ENCODE measurements at places on chromosomes 2 and 18. TPM values are rescaled to one million over a fixed set of nuclear protein-coding genes. Genes with fewer than 3 reads are reported as not detected.
A peak's percentile ranks its signal among the peaks of the same experiment; 100 is the strongest.

DNA sequence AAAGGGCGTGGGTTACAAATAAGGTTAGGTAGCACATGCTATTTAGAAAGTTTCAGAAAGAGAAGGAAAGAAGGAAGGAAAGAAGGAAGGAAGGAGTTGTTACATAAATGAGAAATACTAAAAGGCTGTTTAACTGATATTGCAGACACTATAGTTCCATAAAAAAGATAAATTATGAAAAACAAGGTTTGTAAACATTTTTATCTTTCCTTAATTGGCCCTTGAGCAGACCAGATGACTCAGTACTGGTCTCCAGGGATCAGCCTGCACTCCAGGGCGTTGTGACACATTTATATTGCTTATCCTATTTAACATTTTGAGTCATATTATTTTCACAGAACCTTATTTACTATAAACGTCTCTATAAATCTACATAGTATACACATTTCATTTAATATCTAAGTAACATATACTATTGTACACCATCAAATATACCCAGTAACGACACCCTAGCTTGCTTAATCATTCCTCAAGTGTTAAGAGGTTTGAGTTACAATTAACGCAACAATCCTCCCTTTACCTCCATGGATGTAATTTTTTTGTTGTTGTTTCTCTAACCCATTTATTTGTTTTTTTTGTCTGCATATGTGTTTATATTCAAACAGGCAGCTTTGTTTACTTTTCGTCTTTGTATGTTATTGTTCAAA, 2.8 kb upstream of the RAB31 start:
- H3K27me3 ChIP-seq, result peaks cover 15% of the 10 kb centered on the region
- DNase-seq, result no peak
- peaks cover 23% of the 10 kb centered on the region for H3K4me1 ChIP-seq
- no peak overlapping the region for H3K27ac ChIP-seq
- no peak overlapping the region for H3K4me3 ChIP-seq

DNA sequence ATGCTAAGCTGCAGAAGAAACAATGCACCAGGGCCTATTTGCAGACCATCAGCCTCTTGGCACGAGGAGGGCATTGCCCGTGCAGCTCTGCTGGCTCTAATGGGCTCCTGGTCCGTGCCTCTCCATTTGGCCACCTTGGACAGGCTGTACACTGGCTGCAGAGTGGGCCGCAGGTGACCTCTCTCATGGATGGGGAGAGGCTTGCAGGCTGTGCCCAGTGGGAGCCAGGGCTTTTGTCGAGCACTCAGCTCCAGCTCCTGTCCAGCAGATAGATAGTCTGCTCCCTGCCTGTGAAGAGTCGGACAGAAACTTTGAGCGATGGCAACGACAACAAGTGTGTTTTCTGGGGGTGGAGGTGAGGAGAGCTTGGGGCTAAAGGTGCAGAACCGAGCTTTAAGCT, 100.9 kb downstream of the MBP start:
- no peaks in the 10 kb centered on the region for H3K36me3 ChIP-seq
- H3K27me3 ChIP-seq, result no peaks in the 10 kb centered on the region
- no peak overlapping the region for H3K27ac ChIP-seq
- no peak for DNase-seq

DNA sequence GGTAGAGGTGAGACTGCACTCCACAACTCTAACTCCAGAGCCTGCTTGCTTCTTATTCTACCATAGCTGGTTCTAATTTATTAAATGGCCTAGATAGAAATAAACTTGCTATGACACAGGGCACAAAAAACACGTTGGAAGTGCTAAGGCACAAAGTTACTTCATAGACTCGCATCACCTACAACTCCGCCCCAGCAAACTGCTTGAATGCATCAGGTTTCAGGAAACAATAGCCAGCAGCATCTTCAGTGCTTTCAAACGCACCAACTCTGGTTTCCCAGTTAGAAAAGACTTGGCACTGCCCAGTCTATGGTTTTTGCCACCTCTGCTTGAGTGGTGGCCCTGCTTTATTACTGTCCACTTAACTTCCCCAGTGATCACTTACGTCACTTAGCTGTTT, 142.6 kb downstream of the RIF1 start:
- H3K4me3 ChIP-seq, result no peak overlapping the region
- no peak overlapping the region for H3K27ac ChIP-seq
- peaks cover 50% of the 10 kb centered on the region for H3K36me3 ChIP-seq

- H3K27me3 ChIP-seq, result no peaks in the 10 kb centered on the region
- no peaks in the 10 kb centered on the region for H3K36me3 ChIP-seq
- H3K4me1 ChIP-seq, result no peaks in the 10 kb centered on the region
- DNase-seq, result no peak
- H3K4me3 ChIP-seq, result no peak overlapping the region
These were observed 8.7 kb upstream of the MTERF4 start for GRCh38 chr2:241110607-241111439.

DNA sequence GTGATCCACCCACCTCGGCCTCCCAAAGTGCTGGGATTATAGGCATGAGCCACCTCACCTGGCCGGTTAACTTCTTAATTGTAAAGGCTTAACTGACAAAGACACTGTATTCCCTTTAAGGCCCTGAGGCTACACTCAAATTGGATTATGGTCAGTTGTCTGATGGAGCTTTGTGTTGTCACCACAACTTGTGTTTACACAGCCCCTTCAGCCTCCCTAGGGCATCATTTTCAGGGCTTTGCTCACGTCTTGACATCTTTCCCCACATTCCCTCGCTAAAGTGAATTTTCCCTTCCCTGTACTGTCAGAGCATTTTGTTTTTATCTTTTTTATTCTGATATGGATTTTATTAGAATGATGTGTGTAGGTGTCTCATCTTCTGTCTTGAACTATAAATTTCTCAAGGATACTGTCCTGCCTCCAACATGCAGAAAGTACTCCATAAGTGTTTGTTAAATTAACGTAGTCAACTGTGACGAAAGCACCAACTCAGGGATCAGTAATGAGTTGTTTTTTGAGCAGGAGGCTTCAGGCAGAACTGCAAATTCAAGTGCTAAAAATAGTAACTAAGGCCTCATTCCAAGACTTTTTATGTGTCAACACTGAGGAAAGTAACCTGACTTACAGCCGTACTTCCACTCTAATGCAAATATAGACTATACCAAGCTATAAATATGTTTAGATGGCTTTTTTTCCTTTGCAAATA, 77.1 kb upstream of the NARS1 start:
- H3K4me1 ChIP-seq, result no peaks in the 10 kb centered on the region
- H3K27ac ChIP-seq, result no peak overlapping the region
- no peak overlapping the region for H3K4me3 ChIP-seq
- peak; percentile 74 for DNase-seq
- no peaks in the 10 kb centered on the region for H3K27me3 ChIP-seq

- no peaks in the 10 kb centered on the region for H3K4me1 ChIP-seq
- H3K27ac ChIP-seq, result no peak overlapping the region
- DNase-seq, result no peak
- H3K27me3 ChIP-seq, result no peaks in the 10 kb centered on the region
These were observed 629.7 kb downstream of the IRS1 start for GRCh38 chr2:226169751-226170581.

- DNase-seq, result peak; percentile 31
- peak overlapping the region; percentile 36 for H3K27ac ChIP-seq
- H3K27me3 ChIP-seq, result no peaks in the 10 kb centered on the region
- H3K4me3 ChIP-seq, result no peak overlapping the region
- H3K36me3 ChIP-seq, result no peaks in the 10 kb centered on the region
- peaks cover 36% of the 10 kb centered on the region for H3K4me1 ChIP-seq
These were observed 76.0 kb upstream of the ZFP36L2 start for GRCh38 chr2:43302182-43302960.

DNA sequence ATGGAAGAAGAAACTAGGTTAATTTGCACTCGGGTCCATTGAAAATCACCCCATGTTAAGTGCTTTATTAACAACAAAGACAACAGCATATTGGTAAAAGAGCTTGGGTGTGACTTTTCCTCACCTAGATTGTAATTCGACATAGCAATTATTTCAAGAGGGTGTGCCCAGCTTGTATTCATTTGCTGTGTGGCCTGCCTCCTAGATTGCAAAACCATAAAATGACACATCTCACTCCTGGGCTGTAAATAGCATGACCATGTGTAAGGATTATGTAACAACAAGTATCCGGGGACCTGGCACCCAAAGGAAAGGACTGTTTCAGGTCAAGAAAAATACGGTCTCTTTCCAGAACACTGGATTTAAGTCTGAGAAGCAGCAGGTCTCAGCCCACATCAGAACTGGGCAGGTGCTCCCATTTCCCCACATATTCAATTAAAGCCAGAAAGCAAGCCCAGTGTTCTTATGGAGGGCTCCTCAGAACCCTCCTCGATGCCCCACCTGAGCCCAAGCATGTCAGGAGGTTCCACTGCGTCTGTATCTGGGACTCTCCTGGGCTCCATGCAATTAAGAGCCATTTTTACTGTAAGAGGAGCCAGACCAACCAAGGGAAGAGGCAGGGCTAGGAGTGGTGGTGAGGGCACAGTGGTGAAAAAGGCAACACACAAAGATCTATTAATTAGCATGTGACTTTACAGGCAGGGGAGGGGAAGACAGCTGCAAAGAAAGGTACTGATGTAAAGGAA, 39.2 kb downstream of the MREG start:
- no peaks in the 10 kb centered on the region for H3K36me3 ChIP-seq
- no peaks in the 10 kb centered on the region for H3K4me1 ChIP-seq
- H3K27me3 ChIP-seq, result no peaks in the 10 kb centered on the region

DNA sequence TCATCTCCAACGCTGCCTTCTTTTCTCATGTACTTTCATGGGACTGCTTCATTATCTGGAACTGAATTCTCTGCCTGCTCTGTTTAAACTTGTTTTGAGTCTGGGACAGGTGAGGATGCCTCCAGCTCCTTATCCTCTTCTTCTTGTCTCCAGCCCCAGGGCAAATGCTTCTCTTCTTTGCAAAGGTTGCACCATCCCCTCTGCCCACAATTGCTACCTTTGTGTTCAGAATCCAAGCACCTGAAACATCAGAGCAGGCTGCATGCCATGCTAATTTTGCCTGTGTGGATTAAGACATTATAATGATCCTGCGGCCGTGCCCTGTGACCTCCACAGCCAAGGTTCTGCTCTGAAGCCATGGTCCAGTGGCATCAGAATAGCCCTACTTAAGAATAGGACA, 309.5 kb downstream of the EPHA4 start:
- H3K27me3 ChIP-seq, result no peaks in the 10 kb centered on the region
- no peak overlapping the region for H3K27ac ChIP-seq
- H3K4me3 ChIP-seq, result no peak overlapping the region

DNA sequence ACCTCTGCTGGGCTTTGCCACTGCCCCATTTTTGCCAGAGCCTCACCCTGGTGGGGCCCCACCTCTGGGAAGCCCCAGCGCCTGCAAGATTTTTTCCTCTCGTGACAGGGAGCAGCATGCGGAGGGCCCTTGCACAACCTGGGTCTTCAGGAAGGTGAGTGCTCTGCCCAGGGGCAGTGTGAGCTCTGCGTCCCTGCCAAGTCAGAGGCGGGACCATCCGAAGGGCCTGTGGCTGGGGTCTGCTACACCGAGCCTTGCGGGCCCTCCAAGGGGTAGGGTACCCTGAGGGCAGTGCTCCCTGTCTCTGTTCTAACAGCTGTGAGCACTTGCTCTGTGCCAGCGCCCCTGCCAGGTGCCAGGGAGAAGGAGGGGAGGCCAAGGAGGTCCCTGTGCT, 5.8 kb upstream of the ODC1 start:
- no peak overlapping the region for H3K27ac ChIP-seq
- peaks cover 27% of the 10 kb centered on the region for H3K4me1 ChIP-seq
- H3K36me3 ChIP-seq, result no peaks in the 10 kb centered on the region
- DNase-seq, result no peak
- no peak overlapping the region for H3K4me3 ChIP-seq

GRCh38 chr2:3169106-3169870, 208.3 kb downstream of the EIPR1 start:
- DNase-seq, result no peak
- peaks cover 5% of the 10 kb centered on the region for H3K4me1 ChIP-seq
- no peak overlapping the region for H3K27ac ChIP-seq
- H3K27me3 ChIP-seq, result no peaks in the 10 kb centered on the region
- no peak overlapping the region for H3K4me3 ChIP-seq

GRCh38 chr2:204507636-204508035, 37.6 kb upstream of the PARD3B start:
- no peaks in the 10 kb centered on the region for H3K27me3 ChIP-seq
- H3K4me3 ChIP-seq, result no peak overlapping the region
- no peaks in the 10 kb centered on the region for H3K36me3 ChIP-seq
- no peak overlapping the region for H3K27ac ChIP-seq

- H3K27me3 ChIP-seq, result no peaks in the 10 kb centered on the region
- no peak for DNase-seq
- no peak overlapping the region for H3K4me3 ChIP-seq
- H3K36me3 ChIP-seq, result no peaks in the 10 kb centered on the region
These were observed 30.7 kb downstream of the ATP8B1 start for GRCh38 chr18:57772387-57772799.

DNA sequence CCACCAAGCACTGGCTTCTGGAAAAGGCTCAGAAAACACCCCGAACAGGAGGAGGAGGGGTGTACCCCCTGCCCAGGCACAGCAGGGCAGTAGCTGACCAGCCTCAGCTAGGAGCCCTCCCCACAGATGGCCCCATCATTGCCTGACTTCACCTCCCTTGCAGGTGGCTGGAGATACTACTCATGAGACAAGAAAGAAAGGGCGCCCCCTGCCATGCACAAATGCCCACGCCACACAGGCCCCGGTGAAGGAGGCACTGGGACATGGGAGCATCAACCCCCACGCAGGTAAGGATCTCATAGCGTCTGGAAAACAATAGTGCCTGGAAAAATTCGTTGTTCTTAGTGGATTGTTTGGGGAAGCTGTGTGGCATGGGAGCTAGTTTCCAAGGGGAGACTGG, 240.6 kb downstream of the TFCP2L1 start:
- no peak overlapping the region for H3K4me3 ChIP-seq
- DNase-seq, result no peak
- no peaks in the 10 kb centered on the region for H3K36me3 ChIP-seq

DNA sequence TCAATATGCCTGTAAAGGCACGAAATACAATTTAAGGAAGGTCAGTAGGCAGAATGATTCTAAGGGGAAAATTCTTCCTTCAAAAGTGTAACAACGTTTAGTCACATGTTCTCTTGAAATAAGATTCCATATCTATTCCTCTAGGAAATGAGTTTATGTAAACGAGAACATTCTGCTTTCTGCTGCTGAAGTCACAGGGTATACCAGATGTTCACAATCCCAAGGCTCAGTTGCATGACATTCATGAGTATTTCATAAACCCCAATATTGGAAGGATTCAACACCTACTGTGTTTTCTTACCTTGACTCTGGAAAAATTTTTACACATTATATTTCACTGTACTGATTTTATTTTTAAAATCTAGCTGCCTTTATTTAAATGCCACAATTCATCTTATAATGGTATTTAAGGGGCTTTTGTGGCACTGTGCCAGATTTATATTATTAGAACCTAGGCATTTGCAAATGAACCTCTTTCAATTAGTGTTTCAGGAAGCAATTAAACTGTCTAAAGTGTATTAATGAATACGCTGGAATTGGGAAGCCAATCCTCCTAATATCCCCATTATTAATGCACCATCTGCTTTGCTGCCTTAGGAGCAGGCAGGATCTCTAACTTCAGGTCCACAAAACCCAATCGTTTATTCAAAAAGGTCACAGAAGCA, 542.6 kb upstream of the KLHL29 start:
- no peak overlapping the region for H3K27ac ChIP-seq
- no peaks in the 10 kb centered on the region for H3K4me1 ChIP-seq
- H3K36me3 ChIP-seq, result no peaks in the 10 kb centered on the region
- no peak overlapping the region for H3K4me3 ChIP-seq
- H3K27me3 ChIP-seq, result no peaks in the 10 kb centered on the region

The ITGB6 gene
- 37.7 TPM for total RNA-seq

The NDUFS1 gene
- 99.3 TPM for total RNA-seq

The COLEC11 gene
- 0.18 TPM for total RNA-seq

The ADRA2B gene
- 2.3 TPM for total RNA-seq

All from muscle of leg (tissue), 16 donors.